ENCODE measurements at places on chromosomes 1 and 21.
A peak's percentile ranks its signal among the peaks of the same experiment; 100 is the strongest.

DNA sequence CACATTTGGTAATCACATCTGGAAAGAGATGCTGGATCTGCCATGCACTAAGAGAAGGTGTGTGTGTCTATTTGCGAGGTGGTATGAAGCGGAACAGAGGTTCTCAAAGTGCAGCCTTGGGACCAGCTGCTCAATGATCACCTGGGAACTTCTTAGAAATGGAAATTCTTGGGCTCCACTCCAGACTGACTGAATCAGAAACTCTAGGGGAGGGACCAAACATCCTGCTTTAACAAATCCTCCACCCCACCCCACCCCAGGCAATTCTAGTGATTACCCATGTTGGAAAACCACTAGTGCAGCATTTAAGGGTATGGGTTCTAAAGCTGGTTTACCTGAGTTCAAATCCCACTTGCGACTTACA, 143.9 kb upstream of the JUN start:
- DNase-seq = no peak

- DNase-seq = peak; percentile 45
Measured at GRCh38 chr1:92168657-92169056, 49.1 kb upstream of the C1orf146 start.

DNA sequence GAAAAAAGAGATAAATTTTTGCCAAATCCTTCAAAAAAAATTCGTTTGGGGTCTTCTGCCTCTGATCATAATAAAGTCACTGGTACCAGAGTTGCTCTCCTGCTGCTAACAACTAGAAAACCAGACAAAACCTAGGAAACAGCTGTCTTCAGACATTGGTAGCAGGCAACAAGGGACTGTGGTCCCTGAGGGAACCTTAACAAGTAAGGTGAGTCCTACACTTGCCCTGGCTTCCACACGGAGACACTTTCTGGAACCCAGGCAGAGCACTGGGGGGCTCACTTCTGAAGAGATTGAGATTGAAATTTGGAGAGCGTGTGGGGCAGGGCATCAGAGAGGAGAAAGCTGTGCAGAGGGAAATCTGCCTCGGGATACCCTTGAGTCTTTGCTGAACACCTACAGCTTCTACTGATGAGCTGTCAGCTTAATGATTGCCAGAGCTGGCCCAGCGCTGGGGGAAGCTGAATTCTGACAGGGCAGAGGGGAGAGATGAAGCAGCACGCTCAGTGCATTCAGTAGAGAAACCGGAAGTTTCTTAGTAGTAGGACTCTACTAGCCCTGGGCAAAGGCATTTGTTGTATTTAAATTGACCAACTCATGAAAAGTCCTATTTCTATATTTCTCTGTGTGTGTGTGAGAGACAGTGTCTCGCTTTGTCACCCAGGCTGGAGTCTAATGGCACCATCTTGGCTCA, 18.5 kb upstream of the FAM89A start:
- peak; percentile 75 for DNase-seq

DNA sequence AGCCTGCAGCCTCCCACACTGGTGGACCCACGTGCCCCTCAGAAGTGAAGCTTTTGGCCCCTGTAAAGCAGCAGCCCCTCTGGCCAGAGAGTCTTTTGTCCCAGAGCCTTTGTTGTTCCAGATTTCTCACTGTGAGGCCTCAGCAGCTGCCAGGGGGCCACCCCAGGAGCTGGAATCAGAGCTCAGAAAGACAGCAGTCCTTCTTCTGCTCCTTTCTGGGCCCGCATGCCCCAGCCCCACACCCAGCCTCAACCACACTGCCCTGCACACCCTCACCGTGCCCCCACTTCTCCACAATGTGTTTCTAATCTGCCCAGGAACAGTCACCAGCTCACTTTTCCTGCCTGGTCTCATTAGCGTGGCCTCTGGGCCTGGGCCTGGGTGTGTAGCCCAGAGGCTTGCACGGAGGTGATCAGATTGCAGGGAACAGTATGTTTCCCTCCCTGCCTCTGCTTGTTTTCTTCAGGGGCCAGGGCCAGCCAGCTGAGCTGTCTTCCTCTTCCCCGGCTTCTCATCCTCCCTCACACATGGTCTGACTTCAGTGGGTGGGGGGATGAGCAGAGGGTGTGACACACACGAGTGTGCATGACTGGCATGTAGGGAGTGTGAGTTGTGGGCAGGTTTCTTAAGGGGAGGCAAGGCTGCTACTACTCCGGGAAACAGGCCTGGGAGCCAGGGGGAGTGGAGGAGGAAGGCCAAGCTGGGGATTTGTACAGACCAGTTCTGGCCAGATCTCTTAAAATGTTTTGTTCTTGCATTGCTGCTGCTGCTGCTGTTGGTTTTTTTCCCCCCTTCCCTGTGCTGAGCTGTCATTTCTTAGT, 82.5 kb upstream of the ZNF648 start:
- peak; percentile 22 for DNase-seq

GRCh38 chr21:15003463-15004135, 61.2 kb downstream of the NRIP1 start:
- no peak for DNase-seq

GRCh38 chr1:91836331-91837040, 49.5 kb downstream of the TGFBR3 start:
- DNase-seq = peak; percentile 13

GRCh38 chr1:155466996-155467395, 95.6 kb downstream of the ASH1L start:
- no peak for DNase-seq

DNA sequence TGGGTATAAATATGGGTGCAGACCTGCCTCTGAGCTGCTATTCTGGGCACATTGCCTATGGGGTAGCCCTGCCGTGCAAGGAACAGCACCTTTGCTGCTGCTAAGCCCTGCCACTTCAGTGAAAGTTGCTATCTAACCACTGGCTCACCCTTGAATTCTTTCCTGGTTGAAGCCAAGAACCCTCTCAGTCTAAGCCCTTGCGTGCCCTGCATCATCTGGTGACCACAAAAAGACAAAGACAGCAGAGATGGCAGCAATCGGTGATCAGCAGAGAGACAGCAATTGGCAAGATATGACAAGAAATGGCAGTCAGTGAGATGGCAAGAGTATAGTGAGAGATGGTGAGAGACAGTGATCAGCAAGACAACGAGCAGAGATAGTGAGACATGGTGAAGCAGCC, 418.3 kb downstream of the MATN1 start:
- DNase-seq = no peak

DNA sequence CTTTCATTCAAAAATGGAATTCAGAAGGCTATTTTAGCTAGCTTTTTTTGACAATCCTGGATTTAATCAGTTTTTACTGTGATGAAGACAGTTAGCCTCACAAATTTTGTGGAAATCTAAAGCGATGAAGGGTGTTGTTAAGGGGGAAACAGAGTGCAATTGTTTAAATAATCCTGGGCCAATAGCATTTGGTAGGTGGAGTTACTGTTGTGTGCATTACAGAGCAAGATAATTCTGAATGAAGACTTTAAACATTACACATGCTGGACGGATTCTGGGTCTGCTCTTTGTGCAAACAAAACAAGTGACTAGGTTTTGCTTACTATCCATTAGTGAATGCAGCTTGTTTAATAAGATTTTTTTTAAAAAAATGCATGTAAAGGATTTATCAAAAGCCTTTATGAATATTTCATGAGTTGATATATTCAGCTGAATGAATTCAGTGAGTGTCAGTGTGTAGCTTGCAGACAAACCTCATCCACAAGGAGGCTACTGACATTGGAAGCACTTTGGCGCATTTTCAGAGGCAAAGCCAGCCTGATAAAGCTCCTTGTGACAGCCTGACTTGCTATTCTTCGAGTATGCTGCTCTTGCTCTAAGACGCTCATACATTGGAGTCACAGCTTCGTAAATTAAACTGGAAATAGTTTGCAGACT, 199.6 kb downstream of the PDE4B start:
- no peak for DNase-seq

- DNase-seq = no peak
Measured at GRCh38 chr1:177275736-177276135, 105.0 kb downstream of the BRINP2 start.

- no peak for DNase-seq
Measured at GRCh38 chr1:159594625-159595405, 7.2 kb downstream of the APCS start.

GRCh38 chr21:29670228-29670627, 269.6 kb downstream of the GRIK1 start:
- no peak for DNase-seq

DNA sequence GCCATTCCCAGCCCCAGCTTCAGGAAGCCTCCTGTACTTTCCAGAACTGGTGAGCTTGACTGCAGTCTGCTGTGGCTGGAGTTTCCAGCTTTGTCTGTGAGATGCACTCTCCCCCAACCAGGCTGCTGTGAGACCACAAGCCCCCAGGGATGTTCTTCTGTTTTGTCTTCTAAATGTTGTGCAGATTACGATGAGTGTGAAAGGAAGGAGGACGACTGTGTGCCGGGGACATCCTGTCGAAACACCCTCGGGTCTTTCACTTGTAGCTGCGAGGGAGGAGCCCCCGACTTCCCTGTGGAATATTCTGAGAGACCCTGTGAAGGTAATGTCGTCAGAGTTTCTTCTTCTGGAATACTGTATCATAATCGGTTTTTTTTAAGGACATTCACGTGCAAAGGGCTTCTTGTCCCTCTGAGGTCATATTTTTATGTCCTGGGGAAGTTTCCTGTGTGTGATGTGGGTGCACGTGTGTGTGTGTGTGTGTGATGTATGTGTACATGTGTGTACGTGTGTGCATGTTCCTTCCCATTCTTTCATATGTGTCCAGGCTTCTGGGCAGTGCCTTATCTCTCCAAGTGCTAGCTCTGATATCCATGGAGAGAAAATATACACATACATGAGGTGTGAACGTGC, 49.9 kb downstream of the UMODL1 start:
- DNase-seq = no peak
